ENCODE measurements at places on chromosomes 16 and 17.
A peak's percentile ranks its signal among the peaks of the same experiment; 100 is the strongest.

GRCh38 chr16:10202649-10203048, 20.4 kb upstream of the GRIN2A start:
- no peak for DNase-seq

- no peak for DNase-seq
These were observed 491.0 kb downstream of the CDH13 start for GRCh38 chr16:83117810-83118209.

GRCh38 chr17:10149573-10150399, 48.6 kb downstream of the GAS7 start:
- no peak for DNase-seq

DNA sequence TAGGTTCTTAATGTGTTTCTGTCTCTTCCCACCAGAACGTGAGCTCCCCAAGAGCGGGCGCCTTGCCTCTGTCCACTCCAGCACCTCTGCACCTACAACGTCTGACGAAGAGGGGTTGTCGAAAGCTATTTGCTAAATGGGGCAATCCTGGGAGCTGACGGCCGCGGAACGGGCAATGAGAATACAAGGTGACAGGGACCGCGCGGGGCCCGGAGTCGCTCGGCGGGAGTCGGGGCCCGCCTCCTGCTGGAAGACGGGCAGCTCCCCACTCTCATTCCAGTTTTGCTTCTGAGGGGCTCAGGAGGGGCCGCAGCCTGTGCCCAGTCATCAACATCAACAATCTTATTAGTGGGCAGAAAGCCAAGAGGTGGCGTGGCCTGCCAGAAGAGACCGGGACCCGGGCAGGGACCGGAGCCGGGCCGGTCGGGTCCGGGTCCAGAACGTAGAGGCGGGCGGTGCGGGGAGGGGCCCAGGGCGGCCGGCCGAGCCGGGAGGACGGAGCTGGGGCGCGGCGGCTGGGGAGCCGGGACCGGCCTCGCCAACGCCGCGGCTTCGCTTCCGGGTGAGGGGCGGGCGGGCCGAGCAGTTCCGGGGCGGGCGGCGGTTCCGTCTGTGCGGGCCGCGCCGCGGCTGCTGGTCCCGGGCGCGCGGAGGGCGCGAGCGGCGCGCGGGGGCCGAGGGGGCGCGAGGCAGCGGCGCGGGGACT, at the start of gene MOSMO:
Gene MOSMO, plus strand, starts transcription at position 603 of the 706 bp plus-strand sequence. CDS start 191 bp downstream, outside the sequence.
- DNase-seq, result peak; percentile 62

DNA sequence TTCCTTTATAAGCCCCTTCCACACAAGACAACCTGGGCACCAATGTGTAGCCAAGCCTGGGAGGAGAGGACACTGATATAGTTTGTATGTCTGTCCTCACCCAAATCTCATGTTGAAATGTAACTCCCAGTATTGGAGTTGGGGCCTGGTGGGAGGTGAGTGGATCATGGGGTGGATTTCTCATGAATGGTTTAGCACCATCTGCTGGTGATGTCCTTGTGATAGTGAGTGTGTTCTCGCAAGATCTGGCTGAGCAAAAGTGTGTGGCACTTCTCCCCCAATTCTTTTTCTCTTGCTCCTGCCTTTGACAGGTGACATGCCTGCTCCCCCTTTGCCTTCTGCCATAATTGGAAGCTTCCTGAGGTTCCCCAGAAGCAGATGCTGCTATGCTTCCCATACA, 135.8 kb downstream of the USP31 start:
- DNase-seq, result no peak

DNA sequence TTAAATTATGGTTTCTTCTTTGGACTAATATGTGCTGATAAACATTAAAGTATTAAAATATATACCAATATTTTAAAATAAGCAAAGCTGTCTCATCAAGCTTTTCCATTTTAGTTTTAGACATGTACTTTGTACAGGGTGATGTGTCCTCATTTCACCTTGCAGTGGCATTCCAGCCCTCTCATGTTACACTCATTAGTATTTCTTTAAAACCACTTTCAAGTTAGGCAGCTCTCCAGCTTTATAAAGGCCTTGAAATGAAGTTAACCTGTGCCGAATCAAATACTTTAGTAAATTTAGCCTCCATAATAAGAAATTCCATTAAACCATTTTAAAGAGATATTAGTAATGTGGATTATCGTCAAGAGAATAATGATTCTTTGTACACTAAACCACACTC, 107.6 kb upstream of the HLF start:
- DNase-seq, result no peak

GRCh38 chr16:53821957-53822625, 118.1 kb downstream of the FTO start:
- no peak for DNase-seq

DNA sequence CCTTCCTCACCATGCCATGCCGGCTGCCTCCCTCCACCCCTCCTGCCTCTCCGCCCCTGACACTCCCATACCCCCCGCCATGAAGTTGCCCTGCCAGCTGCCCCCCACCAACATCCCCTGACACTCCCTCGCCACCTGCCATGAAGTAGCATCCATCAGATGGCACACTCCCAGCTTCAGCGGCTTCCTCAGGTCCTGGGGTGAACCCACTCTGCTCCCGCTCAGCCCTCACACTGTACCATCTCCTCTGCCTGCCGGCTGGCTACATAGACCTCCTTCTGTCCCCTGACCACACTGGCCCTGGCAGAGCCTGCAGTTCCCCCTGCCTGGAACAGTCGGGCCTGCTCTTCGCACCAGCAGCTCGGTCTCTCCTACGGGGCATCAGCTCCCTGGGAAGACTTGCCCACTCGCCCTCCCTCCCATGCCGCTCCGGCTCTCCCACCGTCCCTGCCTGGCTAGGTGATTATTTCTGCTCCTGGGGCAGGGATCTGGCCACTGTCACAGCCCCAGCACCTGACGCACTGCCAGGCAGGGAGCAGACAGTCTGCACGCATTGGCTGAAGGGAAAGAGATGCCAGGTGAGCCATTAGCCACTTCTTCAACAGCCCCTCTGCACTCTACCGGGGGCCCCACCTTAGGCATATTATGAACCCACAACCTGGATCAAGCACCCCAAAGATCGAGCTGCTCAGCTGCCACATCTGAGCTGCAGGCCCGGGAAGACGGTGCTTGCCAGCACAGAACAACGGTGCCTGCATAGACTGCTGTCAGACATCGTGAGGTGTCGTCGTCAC, 9.0 kb downstream of the CANT1 start:
- DNase-seq, result no peak

GRCh38 chr17:31171701-31172100, 76.9 kb downstream of the NF1 start:
- no peak for DNase-seq

DNA sequence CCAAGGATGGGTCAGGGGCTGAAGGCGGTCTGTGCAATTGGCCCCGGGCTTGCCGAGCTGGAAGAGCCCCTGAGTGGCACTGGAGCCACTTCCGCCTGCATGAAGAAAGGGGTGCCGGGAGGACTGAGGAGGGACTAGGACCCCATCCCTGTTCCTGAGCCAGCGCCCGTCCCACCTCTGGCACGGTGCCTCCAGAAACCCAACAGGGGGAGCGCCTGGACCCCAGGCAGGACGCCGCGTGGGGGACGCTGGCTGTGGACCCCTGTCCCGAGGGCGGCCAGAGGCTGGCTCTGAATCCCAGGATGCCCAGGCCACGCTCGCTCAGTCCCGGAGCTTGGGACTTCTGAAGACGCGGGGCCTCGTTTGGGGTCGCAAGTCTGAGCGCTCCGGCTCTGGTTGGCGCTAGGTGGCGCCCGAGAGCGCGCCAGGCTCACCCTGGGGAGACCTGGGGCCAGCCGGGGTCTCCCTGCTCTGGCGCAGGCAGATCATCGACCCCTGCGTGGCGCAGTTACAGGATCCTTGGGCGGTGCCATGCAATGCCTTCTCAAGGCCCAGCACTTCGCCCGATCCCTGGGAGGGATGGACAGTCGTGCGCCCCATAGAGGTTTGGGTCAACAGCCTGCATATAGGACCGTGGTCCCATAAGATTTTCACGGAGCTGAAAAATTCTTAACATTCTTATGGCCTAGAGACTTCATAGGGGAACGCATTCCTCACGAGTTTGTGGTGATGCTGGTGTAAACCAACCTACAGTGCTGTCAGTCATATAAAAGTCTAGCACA, 58.5 kb upstream of the CREBBP start:
- peak; percentile 31 for DNase-seq

GRCh38 chr17:48484850-48485249, 46.0 kb downstream of the HOXB1 start:
- peak; percentile 14 for DNase-seq

GRCh38 chr17:20992987-20993862, 49.6 kb downstream of the USP22 start:
- peak; percentile 47 for DNase-seq

- DNase-seq, result no peak
These were observed 27.0 kb downstream of the ZFPM1 start for GRCh38 chr16:88479793-88480760.

DNA sequence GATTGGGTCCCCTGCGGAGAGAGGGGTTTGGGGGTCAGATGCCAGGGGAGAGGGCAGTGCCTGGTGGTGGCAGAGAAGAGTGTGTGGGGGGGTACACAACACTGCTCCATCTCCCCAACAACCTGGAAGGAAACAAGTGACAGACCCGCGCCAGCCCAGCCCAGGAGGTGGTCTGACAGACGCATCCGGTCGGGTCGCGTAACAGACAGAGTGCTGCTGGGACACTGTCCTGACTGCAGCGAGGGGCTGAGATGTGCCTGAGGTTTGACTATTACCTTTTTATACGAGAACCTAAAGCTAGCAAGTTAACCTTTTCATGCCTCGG, 16.2 kb downstream of the UNC13D start:
- DNase-seq, result no peak

- DNase-seq, result no peak
These were observed 15.5 kb upstream of the TMEM94 start for GRCh38 chr17:75440738-75441448.

GRCh38 chr16:50980666-50981065, 170.4 kb downstream of the SALL1 start:
- no peak for DNase-seq

DNA sequence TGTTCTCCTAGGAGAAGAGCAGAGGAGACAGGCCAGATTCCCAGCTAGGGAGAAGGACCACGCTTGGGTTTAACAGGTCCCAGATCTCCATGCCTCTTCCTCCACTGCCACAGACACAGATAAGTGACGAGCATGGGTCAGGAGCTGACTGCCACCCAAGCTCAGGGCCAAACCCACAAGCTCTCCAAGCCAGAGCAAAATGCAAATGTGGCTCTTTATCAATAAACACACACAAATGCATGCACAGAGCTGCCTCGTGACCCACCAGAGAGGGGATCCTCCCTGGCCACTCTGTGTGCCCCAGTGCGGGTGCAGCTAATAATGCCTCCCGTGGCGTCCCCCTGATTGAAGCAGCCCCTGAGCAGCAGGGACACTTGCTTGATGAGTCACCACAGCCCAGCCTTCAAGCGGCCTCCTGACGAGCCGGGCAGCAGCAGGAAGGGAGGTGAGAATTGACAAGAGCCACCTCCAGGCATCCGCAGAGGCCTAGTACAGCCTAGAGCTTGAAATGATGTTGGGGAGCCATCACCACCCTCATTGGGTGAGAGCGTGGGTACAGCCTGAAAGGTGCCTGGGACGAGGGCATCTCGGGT, 143.9 kb downstream of the CCDC182 start:
- no peak for DNase-seq

- no peak for DNase-seq
These were observed 26.1 kb upstream of the KDM8 start for GRCh38 chr16:27177031-27177774.

DNA sequence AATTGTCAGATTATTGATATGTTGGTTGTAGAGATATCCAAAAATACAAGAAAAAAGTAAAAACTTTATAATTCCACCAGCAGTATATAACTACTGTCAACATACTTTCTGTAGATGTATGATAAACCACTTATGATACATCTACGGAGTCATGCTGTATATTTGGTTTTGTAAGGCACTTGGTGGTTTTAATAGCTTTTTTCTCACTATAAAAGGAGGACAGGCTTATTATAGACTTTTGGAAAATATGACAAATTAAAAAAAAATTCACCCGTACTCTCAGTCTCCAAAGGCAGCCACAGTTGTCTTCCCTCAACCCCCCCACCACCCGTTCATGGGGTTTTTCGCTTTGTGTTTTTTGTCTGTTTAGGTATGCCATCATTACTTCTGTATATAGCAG, 14.8 kb downstream of the RAI1 start:
- no peak for DNase-seq

GRCh38 chr17:38706505-38707216, 1.6 kb downstream of the MLLT6 start:
- DNase-seq, result no peak

GRCh38 chr16:67872631-67873434, at the start of gene EDC4:
TSS of gene EDC4 (plus strand) at chr16:67873052. CDS start at chr16:67873262, 210 bp downstream.
- DNase-seq, result peak; percentile 74

GRCh38 chr17:35496451-35497290, 40.8 kb downstream of the SLFN12L start:
- no peak for DNase-seq
